ENCODE measurements at places on chromosomes 12 and 14. TPM values are rescaled to one million over a fixed set of nuclear protein-coding genes. Genes with fewer than 3 reads are reported as not detected.

Gene TAMALIN
- total RNA-seq = 663 TPM

DNA sequence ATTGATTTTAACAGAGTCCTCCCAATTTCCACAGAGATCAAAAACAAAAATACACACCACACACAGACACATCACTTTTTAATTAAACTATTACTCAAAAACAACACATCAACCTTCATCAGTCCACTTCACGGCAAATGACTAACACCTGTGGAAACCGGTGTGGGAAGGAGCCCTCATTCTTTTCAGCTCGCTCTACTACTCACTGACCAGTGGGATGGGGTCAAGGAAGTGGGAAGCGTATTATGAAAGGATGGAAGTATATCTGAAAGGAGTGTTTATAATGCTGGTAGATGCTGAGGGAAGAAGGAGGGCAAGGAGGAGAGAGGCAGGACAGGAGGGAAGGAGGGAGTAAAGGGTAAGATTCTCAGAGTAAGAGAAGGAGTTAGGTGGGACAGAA is 156.5 kb downstream of the EPS8 start:
- no peak for DNase-seq

Gene LHX5
- total RNA-seq = not detected

Gene KRT82
- not detected for total RNA-seq

Gene AQP5
- not detected for total RNA-seq

DNA sequence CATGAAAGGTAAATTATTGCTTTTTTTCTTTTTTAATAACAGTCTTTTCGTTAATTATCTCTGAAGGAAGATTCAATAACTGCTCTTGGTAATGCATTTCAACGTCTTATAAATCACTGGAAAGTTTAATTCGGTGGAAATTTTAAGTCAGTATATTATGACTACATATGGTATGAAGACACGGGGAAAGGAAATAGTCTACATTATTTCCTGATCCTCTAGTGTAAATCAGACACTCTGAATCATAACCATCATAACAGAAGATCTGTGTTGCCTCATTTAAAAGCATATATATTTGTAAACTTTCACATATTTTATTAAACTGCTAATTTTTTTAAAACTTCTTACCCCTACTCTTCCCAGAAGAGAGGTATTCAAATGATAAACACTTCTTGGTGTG is 53.7 kb downstream of the EFCAB11 start:
- DNase-seq = no peak

Gene FAM181A
- not detected for total RNA-seq

Data from natural killer cell (primary cell).